Nucleus accumbens (tissue), 56 donors: ENCODE measurements at places on chromosomes 7 and 10.

- DNase-seq = no peak
Measured at GRCh38 chr7:114369294-114369693, 45.3 kb upstream of the FOXP2 start.

DNA sequence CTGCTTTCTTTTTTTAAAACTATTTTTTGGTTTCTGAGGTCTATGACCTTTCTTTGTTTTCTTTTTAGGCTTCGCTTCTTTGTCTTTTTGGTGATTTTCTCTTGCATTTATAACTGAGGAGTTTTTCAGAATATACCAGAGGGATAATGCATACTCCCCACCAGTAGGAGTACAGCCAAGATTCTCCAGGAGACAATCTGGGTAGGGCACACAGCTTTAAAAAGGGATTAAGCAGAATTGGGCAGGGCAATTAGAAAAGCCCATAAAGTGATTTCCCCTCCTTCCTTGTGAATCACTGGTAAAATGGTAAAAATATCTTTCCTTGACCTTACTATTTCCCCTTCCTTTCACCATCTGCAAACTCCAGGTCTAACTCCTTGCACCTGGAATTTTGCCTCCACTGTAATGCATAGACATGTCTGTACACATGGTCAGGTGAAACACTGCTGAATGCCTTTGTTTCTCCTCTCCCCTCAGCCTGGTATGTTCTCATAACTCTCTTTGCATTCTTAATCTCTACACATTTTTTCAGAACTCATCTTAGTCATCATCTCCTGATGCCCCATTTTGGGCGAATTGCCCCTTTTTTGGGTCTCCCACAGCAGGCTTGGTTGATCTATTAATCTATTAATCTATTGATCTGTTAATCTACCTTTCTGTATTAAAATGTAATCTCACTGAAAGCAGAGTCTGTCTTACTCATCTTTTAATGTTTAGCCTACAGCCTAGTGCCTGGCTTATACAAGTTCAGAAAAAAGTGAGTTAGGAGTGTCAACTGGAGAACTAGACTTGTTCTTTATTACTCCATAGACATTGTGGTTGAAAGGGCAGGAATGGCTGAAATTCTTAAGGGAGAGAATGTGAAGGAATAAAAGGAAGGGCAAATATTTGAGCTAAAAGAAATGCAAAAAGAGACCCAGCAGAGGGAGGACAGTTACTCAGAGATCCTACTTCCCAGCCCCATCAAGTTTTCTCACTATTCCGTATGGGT lies 64.6 kb downstream of the MDFIC start:
- no peak for DNase-seq

DNA sequence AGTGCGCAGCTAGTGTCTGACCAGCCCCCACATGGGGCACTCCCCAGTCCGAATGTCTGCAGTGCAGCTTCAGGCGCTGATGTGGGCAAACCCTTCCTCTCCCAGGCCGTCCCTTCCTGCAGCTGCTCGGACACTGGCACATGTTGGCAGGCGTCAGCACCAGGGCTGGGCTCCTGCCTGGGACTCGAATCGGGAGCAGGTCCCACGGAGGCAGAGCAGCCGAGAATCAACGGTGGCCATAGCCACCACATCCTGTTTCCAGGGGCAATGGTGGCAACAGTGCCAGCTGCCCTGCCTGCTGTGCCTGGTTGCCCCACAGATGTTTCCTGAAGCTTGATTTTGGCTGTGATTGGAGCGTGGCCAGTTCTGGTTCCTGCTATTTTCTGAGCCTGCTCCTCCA lies 65.8 kb downstream of the MGMT start:
- DNase-seq = no peak

DNA sequence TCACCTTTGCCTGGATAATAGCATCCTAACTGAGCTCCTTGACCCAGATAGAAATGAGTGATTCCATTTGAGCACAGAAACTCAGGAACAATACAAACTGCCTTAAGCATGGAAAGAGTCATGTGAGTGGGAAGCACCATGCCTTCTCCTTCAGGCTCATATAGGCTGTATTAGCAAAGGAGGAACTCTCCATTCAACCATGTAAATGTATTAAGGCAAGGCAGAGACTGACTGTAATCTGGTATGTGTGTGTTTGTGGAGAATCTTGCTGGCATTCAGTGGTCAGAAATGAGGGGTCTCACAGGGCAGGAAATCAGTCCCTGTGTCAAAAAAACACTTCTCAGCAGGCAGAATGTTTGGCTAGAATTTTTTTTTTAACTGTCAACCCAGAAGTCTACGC lies 40.2 kb downstream of the COA1 start:
- DNase-seq = no peak

DNA sequence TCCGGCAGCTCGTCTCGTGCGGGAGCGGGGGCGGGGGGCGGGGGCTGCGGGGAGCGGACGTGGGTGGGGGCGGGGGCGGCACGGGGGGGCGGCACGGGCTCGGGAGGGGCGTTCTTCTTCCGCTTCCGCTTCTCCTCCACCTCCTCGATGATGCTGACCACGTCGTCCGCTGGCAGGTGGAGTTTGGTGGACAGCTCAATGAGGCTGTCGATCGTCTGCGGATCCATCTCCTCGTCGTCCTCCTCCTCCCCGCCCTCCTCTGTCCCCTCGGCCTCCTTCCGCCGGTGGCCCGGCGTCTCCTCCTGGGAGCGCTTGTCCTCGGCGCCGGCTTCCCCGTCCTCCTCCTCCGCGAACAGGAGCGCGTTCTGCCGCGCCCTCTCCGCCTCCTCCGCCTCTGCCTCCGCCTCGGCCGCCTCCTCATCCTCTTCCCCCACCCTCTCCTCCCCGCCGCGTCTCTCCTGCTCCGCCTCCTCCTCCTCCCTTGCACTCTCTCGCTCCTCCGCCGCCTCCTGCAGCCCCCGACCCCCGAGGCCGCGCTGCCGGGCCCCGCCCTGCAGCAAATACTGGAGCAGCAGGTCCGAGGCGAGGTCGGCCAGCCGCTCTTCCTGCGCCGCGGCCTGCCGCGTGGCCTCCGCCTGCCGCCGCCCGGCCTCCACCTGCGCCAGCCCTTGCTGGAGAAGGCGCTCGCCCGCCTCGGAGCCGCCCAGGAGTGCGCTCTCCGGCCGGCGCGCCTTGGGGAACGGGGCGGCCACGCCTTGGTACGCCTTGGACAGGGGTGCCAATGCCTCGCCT lies 1.9 kb downstream of the VGF start:
- DNase-seq = no peak

DNA sequence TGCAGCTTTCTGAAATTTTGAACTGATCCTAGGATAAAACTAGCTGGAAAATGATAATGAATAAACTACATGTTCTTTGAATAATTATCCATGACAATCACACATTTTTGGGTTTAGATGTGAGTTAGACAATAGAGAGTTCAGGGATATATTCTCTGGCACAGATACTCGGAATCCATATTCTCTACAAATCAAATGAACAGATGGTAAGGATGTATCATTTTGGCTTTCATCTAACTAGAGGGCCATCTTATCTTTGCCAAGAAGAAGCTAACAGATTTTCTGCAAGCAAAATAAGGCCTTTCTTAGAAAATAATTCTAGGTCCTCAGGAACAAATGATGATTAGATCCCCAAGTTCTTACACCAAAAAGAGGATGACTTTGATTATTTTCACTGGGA lies 355.9 kb upstream of the C7orf33 start:
- no peak for DNase-seq

- no peak for DNase-seq
Measured at GRCh38 chr10:88253128-88253527, 330.0 kb downstream of the RNLS start.

DNA sequence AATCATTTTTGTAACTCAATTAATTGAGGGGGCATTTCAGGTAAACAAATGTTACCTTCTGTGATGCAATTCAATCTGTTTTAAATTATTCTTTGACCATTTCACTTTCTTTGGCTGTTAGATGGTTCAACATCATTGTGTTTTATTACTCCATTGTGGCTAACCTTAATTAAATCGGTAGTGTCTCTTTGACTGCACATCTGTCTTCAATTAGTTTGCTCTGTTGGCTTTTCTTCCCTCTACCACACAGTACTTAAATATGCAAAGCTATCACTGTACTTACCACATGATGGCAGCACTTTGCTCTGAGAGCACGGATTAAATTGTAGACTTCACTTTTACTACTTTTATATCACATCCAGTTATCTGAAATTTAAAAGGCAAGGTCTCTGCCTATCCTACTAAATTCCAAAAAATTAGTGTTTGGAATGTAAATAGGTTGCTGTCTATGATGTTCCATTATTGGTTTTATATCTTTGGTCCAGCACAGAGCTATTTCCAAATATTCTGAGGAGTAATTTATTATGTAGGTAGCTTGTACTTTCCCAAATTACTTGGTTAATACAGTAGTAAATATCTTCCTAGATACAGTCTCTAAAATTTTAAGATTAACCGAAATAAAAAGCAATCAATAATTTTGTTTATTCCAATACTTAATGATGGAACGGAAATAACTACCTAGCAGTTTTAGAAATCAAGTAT lies 352.0 kb downstream of the PCLO start:
- DNase-seq = no peak

- DNase-seq = no peak
Measured at GRCh38 chr7:366161-366803, 76.3 kb downstream of the FOXL3 start.

GRCh38 chr10:480498-480927 lies 209.0 kb downstream of the DIP2C start:
- peak; percentile 43 for DNase-seq

- DNase-seq = no peak
Measured at GRCh38 chr7:128838981-128839731, 8.9 kb downstream of the FLNC start.
